ENCODE measurements at places on chromosomes 5 and 9. TPM values are rescaled to one million over a fixed set of nuclear protein-coding genes. Genes with fewer than 3 reads are reported as not detected.

DNA sequence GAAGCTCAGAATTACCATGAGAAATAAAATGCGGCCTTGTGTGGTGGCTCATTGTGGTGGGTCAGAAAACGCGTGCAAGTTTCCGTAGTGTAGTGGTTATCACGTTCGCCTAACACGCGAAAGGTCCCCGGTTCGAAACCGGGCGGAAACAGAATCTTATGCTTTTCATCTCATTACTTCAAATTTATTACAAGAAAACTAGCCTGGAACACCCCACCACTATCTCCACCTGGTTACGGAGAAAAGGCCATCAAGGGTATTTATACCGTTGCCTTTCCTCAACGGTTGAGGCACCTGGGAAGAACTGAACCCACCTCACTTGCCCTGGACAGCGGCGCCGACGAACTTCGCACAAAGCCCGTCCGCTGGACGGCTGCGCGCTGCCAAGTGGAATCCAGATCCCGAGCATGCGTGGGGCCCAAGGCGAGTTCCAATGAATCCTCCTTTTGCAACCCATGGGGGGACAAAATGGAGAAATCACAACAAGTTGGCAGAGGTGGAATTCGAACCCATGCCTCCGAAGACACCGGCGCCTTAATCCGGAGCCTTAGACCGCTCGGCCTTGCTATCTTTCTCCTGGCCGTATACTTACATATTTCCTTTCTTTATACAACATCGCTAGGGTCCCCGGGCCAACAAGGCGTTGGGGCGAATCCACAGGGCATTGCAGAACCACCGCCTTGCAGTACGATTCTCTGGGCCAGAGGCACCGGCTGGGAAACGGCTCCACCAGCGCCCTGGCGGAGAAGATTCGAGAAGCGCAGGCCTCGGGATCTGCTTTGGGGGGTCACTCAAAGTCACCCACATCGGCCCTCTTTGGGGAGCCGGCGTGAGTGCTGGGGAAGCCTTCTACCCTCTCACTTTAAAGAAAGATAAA, 16.9 kb downstream of the OR2V2 start:
- DNase-seq: peak; percentile 23

DNA sequence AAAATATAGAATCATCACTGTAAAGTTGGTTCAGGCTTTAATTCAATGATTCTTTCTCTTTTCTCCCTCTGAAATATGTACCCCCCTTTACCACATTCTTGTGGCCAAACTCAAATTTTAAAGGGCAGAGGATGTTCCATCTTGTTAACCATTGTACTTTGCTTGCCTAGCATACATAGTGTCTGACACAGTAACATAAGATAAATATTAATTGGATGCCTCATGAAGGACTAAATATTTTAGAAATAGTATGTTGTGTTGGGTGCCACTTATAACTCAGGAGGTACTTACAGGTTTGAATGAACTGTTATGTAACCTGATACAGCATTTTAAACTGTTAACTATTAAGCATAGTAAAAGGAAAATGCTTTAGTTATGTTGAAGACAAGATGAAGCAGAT, 71.5 kb downstream of the NIPBL start:
- no peak for DNase-seq

C6 gene
- not detected for total RNA-seq

PTGS1 gene
- 1.8 TPM for total RNA-seq

DNA sequence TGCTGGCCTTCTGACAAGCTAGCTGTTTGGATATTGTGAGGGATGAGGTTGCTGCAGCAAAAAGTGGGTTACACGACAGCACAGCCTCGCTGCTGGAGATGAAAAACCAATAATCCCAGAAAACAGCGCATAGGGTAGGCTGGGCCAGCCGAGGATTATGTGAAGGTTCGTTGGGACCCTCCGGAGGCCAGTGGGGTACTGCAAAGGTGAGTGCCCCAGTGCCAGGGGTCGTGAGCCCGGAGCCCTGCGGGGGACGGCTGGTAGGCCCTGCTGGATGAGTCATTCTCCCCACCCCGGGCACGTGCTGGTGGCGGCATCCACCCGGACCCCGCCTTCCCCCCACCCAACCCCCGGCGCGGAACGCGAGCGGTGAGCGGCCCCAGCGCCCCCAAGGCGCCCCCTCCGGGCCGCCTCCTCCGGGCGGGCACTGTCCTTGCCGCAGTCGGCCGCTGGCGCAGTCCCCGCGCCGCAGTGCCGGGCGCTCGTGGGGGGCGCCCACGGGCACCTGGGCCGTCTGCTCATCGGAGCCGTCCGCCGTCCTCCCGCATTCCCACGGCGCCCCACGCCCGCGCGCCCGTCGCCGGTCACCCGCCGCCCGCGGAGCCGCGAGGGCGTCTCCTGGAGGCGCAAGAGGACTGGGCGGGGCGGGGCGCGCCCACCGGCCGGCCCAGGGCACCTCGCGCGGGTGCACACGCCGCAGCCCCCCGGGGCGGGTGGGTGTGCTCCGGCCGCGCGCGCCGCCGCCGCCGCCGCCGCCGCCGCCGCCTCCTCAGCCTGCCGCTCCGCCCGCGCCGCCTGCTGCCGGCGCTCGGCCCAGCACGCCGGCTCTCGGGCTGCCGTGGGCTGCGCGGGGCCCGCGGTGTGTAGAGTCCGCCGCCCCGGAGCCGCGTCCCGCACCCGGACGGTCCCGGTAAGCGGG, at the start of gene PHF24:
Gene PHF24, plus strand, starts transcription at position 794 of the 919 bp plus-strand sequence. CDS start 13,014 bp downstream, outside the sequence.
- peak; percentile 78 for DNase-seq

- DNase-seq: no peak
These were observed 30.4 kb downstream of the PWWP2A start for GRCh38 chr5:160088805-160089204.

DNA sequence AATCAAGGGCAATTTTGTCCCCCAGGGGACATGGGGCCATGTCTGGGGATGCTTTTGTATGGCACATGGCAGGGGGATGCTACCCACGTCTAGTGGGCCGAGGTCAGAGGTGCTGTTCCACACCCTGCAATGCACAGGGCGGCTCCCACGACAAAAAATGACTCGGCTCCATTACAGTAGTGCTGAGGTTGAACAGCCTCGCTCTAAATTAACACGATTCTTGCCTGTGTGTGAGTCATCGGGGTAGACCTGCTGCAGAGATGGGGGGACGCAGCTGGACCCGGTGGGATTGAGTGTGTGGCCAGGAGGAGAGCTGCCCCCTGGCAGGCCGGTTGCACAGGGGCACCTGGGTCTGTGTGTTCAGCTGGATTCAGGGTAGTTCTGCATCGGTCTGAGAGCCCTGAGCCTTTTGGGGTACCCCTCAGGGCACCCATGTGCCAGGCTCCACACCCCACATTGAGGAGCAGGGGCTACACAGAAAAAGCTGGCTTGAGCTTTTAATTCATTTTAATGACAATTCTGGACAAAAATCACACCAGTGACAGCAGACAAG, 20.0 kb upstream of the COL5A1 start:
- no peak for DNase-seq

SLC36A3 gene
- not detected for total RNA-seq

RXFP3 gene
- not detected for total RNA-seq

ZBTB34 gene
- 21.9 TPM for total RNA-seq

- no peak for DNase-seq
These were observed 151.4 kb downstream of the TLE1 start for GRCh38 chr9:81537964-81538363.

- DNase-seq: no peak
These were observed 183.5 kb downstream of the RFX3 start for GRCh38 chr9:3342159-3342777.

PTPDC1 gene
- total RNA-seq: 14.4 TPM

EQTN gene
- 3.4 TPM for total RNA-seq

NR4A3 gene
- total RNA-seq: 0.26 TPM

C9orf43 gene
- total RNA-seq: 0.50 TPM

Measured in neural progenitor cell (in vitro differentiated cells).